ENCODE measurements at places on chromosomes 3 and 15.

- DNase-seq = no peak
These were observed 143.1 kb downstream of the DIPK2A start for GRCh38 chr3:144114767-144115166.

DNA sequence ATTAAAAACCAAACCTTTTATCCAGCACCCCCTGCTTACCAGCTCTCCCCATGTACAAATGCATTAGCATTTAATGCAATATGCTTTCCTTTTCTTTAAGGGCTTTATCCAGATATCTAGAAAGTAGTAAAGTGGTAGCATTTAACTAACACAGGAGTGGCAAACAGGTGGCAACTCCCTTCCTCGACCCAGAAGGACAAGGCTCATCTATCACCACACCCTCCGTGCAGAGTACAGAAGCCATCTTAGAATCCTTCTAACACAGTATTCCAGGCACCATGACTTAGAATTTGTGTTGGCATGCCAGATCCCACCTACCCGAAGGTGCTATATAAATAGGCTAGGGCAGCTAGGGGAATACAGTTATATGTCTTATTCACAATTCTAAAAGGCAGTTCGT, 148.6 kb upstream of the NSMCE3 start:
- DNase-seq = no peak

DNA sequence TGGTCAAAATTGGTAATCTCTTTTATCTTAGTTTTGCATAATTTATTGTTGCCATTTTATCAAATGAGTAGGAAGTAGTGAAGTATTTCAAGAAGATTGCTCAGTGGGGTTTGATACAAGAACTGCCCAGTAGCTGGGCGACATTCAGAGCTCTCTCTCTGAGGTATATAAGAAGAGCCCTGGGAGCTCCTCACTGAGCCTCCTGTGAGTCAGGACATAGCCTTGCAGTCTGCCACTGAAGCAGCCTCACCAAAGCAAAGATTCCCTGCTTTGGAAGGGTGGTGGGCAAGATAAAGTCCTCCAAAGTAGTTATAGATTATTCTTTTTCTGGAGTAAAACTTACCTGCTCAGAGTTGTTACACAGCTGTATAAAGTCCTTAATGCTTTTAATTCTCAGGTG, 26.1 kb downstream of the SKIL start:
- DNase-seq = no peak

- no peak for DNase-seq
These were observed 26.0 kb downstream of the MASP1 start for GRCh38 chr3:187265461-187265955.

- DNase-seq = no peak
These were observed 34.5 kb downstream of the P3H2 start for GRCh38 chr3:190086191-190086590.

DNA sequence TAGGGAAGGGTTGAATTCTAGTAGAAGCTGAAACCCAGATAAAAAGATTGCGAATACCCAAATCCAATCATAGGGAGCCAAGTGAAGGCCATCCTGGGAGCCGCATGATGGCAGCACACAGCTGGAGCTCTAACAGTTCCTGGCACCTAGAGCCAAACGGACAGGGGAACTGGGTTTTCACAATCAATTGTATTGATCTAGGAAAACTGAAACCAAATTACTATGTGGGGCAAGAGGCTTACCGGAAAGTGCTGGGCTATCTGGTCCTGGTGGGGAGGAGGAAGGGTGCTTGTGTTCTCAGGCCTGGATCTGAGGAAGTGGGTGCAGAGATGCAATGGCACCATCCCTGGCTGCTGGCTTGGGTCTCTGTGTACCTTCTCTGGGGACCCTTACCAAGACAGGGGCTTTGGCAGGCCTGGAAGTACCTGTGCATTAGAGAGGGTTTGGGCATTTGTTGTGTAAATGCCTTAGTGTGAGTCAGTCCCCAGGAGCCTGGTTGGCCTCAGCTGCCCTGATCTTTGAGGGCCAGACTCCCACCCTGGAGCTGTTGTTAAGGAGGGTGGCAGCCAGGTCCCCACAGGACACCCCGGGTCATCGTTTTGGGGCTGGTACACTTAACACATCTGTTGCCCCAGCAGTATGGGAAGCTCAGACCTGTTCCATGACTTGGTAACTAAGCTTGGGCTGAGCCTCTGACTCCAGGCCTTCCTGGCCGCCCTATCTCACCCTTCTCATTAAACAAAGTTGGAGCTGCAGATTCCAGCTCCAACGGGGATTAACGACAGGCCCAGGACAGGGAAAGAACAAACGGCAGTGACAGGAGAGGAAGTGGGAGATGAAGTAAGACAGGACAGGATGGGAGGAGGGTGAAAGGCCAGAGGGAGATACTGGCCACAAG, 8.9 kb upstream of the FURIN start:
- no peak for DNase-seq

GRCh38 chr15:53307952-53308624, 451.4 kb downstream of the WDR72 start:
- DNase-seq = no peak

- DNase-seq = no peak
These were observed 55.1 kb downstream of the MYH15 start for GRCh38 chr3:108455212-108455705.

GRCh38 chr3:4943549-4943948, 35.7 kb upstream of the BHLHE40 start:
- no peak for DNase-seq

GRCh38 chr3:178479446-178479845, 56.8 kb upstream of the KCNMB2 start:
- DNase-seq = no peak

DNA sequence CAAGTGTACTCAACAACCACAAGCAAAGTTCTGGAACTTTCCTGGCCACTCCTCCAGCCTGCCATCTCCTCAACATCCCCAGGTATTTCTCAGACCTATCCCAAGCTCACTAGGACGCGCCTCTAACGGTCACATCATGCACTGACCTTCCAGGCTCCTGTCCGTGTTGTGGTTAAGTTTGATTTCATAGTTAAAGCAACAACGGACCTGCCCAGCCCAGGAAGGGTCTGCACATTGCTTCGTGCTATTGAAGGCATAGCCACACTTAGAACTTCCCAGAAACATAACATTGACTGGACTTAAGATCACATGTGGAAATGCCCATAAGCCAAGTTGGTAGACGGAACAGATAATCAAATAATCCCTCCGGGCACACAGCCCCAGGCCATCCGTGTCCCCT, 85.1 kb downstream of the OCA2 start:
- no peak for DNase-seq

GRCh38 chr3:31196261-31196660, 301.8 kb upstream of the GADL1 start:
- DNase-seq = no peak

- no peak for DNase-seq
These were observed 34.5 kb upstream of the RAB11A start for GRCh38 chr15:65834603-65835282.

GRCh38 chr15:80915472-80915871, 74.1 kb downstream of the MESD start:
- DNase-seq = no peak

DNA sequence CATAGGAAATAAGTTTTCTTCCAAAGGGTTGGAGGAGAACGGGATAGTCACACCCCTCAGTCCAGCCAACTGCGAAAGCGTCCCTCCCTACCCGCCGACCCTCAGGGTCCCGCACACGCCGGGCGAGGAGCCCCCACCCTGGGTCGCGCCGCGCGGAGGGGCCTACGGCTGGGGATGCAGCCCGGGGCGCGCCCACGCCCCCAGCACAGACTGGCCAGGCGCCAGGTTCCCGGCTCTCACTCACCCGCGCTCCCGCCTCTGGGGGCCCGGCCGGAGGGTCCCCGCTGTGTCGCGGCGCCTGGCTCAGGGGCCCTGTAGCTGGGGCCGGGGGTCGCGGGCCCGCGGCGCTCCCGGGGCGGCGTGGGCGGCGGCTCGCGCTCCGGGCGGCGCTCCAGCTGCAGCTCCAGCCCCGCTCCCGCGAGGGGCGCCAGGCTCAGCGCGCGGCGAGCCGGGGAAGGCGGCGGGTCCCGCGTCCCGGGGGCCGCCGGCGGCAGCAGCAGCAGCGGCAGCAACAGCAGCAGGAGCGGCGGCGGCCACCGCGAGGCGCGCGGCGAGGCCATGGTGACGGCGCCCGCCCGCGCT, 375 bp downstream of the HEG1 start:
- no peak for DNase-seq

GRCh38 chr3:191280111-191280510, 49.1 kb upstream of the CCDC50 start:
- DNase-seq = no peak

- DNase-seq = no peak
These were observed 35.3 kb upstream of the PPP2R3A start for GRCh38 chr3:135930255-135930654.

- no peak for DNase-seq
These were observed 17.1 kb downstream of the AQR start for GRCh38 chr15:34952481-34952880.

- no peak for DNase-seq
These were observed 51.0 kb downstream of the NR1D2 start for GRCh38 chr3:23996095-23996524.

GRCh38 chr3:102525624-102526023, 90.8 kb downstream of the ZPLD1 start:
- no peak for DNase-seq

DNA sequence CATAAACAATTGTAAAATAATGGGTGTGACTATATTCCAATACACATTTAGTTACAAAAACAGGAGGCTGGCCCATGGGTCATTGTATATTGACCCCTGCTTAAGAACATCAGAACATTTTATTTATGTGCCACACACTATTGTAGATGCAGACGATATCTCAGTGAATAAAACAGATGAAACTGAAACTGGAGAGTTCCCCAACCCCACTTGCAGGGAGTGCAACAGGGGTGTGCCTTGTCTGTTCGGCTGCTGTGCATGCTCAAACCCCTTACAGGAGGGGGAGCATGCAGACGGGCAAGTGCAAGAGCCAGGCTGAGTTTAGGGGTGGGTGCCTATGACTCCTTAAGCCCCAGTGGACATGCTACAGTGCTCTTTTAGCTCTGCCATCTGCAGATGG, 509.6 kb downstream of the IGSF11 start:
- DNase-seq = no peak

GRCh38 chr3:66762916-66763693, 235.0 kb upstream of the KBTBD8 start:
- no peak for DNase-seq

- no peak for DNase-seq
These were observed 1178.0 kb downstream of the ROBO1 start for GRCh38 chr3:78589778-78590177.

- no peak for DNase-seq
These were observed 8.0 kb downstream of the ZBTB20 start for GRCh38 chr3:115139072-115139471.

GRCh38 chr3:140736863-140737460, 59.1 kb downstream of the TRIM42 start:
- no peak for DNase-seq

DNA sequence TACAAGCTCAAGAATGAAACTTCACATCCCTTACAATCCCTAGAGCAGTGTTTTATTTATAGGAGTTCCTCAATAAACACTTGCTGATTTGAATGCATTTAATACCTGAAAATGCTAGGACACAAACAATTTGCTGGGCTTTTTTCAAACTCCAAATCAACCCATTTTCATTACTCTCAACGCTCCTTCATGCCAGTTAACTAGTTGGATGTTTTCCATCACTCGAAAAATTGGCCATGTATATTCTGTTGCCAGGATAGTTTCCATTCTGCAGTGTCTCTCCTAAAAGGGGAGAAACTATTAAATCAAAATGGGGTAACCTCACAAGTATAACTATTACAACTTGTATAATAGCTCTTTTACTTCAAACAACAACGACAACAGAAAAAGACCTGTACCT, 1.2 kb downstream of the GBE1 start:
- no peak for DNase-seq

DNA sequence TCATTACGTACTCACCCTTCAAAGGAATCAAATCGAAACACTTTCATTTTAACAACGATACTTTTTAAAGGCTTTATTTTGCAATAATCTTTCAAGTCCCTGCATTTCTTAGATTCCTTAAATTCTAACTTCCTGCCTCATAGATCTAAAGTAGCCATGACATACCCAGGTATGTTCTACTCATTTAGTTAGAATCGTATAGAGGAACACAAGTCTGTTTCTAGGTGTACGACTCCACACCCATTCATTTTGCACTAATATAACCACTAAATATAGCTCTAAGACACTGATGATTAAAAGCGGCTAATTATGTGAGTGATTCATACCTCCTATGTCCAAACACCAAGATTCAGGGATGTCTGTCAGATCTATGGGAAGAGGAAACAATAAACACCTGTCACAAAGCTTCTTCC, 1.3 kb downstream of the ATP13A3 start:
- DNase-seq = peak; percentile 27

DNA sequence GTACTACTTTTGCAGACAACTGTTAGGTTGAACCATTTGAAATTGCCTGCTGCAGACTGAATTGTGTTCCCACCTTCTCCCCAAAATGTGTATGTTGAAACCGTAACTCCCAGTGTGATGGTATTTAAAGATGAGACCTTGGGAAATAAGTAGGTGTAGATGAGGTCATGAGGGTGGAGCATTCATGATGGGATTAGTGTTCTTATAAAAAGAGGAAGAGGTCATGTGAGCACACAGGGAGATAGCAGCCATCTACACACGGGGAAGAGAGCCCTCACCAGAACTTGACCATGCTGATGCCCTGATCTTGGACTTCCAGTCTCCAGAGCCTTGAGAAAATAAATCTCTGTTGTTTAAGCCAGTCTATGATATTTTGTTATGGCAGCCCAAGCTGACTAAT, 17.4 kb upstream of the FHIT start:
- no peak for DNase-seq

DNA sequence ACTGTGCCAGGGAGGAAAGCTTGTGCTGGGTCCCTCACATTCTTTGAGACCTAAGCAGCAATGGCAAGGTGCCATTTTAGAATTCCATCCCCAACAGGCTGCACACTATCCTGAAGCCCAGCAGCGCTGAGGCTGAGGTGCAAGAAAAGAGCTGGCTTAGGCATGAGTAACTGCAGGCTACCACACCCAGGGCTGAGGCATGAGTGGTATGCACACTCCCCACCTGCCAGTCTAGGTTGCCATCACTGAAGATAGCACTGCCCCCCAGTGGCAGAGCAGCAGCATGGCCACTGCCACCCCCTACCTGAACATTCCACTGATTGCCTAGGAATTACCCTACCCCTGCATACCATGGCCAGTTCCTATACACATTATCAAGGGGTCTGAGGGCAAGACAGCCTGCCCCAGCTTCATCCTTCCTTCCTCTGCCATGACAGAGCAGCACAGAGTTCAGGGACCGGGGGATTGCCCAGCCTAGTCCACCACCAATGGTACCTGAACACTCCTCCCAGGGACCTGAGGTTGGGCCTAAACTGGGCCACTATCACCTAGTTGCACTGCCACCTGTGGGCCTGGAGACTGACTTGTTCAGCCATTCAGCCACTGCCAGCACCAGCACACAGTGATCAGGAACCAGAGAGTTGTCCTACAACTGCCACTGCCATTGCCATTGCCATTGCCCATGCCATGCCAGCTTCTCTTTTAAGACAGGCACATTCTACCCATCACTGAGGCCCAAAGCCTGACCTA, 129.8 kb downstream of the SATB1 start:
- no peak for DNase-seq

- DNase-seq = no peak
These were observed 112.5 kb upstream of the THBS1 start for GRCh38 chr15:39468331-39468730.

GRCh38 chr3:196177967-196178366, 33.2 kb downstream of the ZDHHC19 start:
- DNase-seq = no peak

- DNase-seq = no peak
These were observed 14.9 kb downstream of the PRKCD start for GRCh38 chr3:53175613-53176540.

GRCh38 chr3:65831733-65832425, 206.8 kb downstream of the MAGI1 start:
- DNase-seq = no peak

All from CD4-positive, alpha-beta T cell treated with Interleukin-21 for 1 hour (primary cell).